ENCODE measurements at places on chromosomes 2 and 18. TPM values are rescaled to one million over a fixed set of nuclear protein-coding genes. Genes with fewer than 3 reads are reported as not detected.
A peak's percentile ranks its signal among the peaks of the same experiment; 100 is the strongest.

The GNLY gene
- 0.74 TPM for total RNA-seq

The OR6B3 gene
- total RNA-seq: not detected

The UGT1A4 gene
- 0.12 TPM for total RNA-seq

The EPC2 gene
- total RNA-seq: 19.6 TPM

The UGT1A9 gene
- total RNA-seq: not detected

The LANCL1 gene
- 61.5 TPM for total RNA-seq

The FEV gene
- total RNA-seq: not detected

The BMP10 gene
- total RNA-seq: not detected

DNA sequence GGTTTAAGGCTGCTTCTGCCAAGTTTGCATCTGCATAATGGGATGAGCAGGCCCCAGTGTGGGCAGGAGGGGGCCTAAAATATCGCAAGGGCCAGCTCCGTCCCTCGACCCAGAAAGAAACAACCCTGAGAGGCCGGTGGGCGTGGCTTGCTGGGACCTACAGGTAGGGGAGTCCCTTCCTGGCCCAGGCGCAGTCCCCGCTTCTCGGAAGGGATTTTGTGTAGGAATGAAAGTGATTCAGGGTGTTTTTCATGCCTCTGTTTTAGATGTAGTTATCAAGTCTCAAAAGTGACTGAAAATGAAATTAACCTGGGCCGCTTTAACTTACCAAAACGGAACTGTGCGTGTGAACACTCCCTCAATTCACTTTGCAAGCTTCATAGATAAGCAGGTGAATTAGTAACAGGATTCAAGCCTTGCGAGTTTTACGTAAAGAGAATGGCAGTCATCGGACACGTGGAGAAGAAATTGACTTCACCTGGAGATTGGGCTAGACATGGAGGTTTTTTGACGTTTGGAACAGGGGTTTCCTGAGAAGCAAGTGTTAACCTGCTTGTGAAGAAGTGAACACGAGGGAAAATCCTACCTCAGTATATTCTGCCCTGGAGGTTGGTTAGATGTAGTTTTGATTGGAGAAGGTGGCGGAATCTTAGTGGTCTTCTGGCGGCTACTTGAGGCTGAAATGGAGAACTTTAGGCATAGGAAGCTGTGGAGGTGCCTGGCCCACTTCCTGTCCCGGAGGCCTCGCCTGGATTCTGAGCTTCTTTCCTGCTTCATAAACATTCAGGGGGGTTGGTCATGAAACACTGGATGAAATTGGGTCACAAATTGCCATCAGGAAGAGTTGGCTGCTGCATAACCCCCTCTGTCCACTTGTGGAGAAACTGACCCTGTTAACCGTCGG is 1.7 kb downstream of the NCK2 start:
- H3K4me1 ChIP-seq: peaks cover 16% of the 10 kb centered on the region
- H3K4me3 ChIP-seq: peak overlapping the region; percentile 75
- no peak overlapping the region for H3K27ac ChIP-seq
- H3K27me3 ChIP-seq: no peaks in the 10 kb centered on the region
- H3K36me3 ChIP-seq: 0 out of 2 replicates have a peak, but pooled peaks cover 8% of the 10 kb centered on the region

GRCh38 chr2:121483846-121484245 is 46.8 kb upstream of the RNU4ATAC start:
- H3K27me3 ChIP-seq: no peaks in the 10 kb centered on the region
- H3K4me1 ChIP-seq: peaks cover 7% of the 10 kb centered on the region
- H3K27ac ChIP-seq: no peak overlapping the region

DNA sequence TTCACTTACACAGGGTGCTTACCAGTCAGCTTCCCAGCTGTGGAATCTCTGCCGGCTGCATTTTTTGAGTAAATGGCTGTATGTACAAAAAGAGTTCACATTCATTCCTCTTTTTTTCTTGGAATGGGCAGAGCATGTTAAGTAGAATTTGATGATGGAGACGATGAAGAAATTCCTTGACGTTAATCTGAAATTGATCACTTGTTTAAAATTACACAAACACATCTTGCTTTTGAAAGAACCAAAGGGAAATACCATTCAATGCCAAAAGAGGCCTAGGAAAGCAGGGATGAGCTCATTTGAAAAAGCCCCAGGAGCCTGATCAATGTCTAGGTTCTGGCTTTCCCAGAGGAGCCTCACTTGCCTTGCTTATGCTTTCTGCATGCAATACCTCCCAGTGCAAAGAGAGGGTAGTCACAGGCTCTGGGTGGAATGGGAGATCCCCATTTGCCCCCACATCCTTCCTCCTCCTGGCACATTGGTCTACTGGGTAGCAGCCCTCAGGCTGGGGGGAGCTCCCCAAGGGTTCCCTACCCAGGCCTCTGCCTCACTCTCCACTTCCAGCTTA is 12.3 kb upstream of the SMAD7 start:
- DNase-seq: no peak
- peaks cover 4% of the 10 kb centered on the region for H3K27me3 ChIP-seq
- no peak overlapping the region for H3K4me3 ChIP-seq

- no peak overlapping the region for H3K4me3 ChIP-seq
- no peaks in the 10 kb centered on the region for H3K36me3 ChIP-seq
- DNase-seq: no peak
- no peak overlapping the region for H3K27ac ChIP-seq
Observed at GRCh38 chr2:50391556-50391955, 640.4 kb downstream of the NRXN1 start.

- DNase-seq: no peak
- no peaks in the 10 kb centered on the region for H3K27me3 ChIP-seq
- no peaks in the 10 kb centered on the region for H3K36me3 ChIP-seq
- H3K4me3 ChIP-seq: no peak overlapping the region
- 0 out of 2 replicates have a peak, but pooled peaks cover 4% of the 10 kb centered on the region for H3K4me1 ChIP-seq
- no peak overlapping the region for H3K27ac ChIP-seq
Observed at GRCh38 chr2:168978461-168978861, 52.7 kb downstream of the ABCB11 start.

GRCh38 chr2:211103989-211104388 is 547.6 kb downstream of the CPS1 start:
- no peak overlapping the region for H3K27ac ChIP-seq
- no peaks in the 10 kb centered on the region for H3K27me3 ChIP-seq

DNA sequence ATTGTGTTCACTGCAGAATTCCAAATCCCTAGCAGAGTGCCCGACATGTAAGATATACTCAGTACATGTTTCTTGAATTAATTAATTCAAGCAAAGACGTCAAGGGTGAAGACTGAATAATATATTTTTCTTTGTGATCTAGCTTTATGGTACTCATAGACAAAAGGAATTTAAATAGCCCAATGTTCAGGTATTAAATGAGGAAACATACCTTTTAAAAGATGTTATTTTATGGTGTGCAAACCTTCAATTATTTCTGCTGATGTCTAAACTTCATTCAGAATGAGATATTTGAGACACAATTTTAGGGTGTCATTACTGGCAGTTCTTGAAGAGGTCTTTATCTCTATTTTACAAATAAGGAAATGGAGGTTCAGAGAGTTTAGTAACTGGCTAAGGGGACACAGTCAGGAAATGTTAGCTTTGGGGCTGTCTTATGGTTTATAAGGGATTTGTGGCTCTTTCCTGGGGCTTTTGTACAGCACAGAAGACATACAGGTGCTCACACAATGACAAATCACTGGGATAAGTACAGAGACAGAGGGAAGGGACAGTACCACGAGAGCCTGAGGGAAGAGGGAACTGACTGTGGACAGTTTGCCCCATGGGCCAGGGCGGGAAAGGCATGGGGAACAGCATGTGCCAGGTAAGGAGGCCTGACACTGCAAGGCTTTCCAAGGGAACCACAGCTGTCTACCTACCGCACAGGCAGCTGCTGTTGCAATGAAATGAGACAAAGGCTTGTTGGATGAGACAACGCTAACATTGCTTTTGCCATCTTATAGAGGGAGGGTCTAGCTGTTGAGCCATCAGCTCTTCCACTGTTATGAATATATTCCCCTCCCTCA is 155.3 kb downstream of the DDX1 start:
- H3K36me3 ChIP-seq: no peaks in the 10 kb centered on the region
- H3K4me1 ChIP-seq: no peaks in the 10 kb centered on the region
- no peak overlapping the region for H3K4me3 ChIP-seq
- no peaks in the 10 kb centered on the region for H3K27me3 ChIP-seq

- H3K4me3 ChIP-seq: no peak overlapping the region
- DNase-seq: no peak
- no peaks in the 10 kb centered on the region for H3K36me3 ChIP-seq
- no peak overlapping the region for H3K27ac ChIP-seq
- no peaks in the 10 kb centered on the region for H3K27me3 ChIP-seq
Observed at GRCh38 chr2:202196727-202197126, 41.7 kb downstream of the SUMO1 start.

- no peak overlapping the region for H3K27ac ChIP-seq
- H3K36me3 ChIP-seq: no peaks in the 10 kb centered on the region
- DNase-seq: no peak
- peaks cover 17% of the 10 kb centered on the region for H3K27me3 ChIP-seq
- peaks cover 10% of the 10 kb centered on the region for H3K4me1 ChIP-seq
Observed at GRCh38 chr2:239550357-239550756, 149.5 kb upstream of the HDAC4 start.

DNA sequence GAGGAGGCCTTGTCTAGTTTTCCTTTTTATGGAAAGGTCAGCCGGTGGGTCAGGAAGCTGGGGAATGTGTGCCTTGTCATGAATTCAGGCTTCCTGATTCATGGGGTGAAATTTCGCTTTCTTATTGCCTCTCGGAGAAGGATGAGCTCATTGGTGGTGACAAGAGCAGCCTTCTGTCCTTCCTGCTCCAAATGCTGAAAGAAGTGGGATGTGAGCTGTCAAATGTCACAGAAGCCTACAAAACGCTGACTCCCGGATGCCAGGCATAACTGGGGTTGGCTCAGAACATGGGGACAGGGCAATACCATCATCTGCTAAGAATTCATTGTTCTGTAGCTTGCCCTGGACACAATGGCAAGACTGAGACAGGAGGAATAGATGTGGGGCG is 55.8 kb upstream of the FAM136A start:
- no peaks in the 10 kb centered on the region for H3K27me3 ChIP-seq
- peaks cover 29% of the 10 kb centered on the region for H3K4me1 ChIP-seq
- no peaks in the 10 kb centered on the region for H3K36me3 ChIP-seq

DNA sequence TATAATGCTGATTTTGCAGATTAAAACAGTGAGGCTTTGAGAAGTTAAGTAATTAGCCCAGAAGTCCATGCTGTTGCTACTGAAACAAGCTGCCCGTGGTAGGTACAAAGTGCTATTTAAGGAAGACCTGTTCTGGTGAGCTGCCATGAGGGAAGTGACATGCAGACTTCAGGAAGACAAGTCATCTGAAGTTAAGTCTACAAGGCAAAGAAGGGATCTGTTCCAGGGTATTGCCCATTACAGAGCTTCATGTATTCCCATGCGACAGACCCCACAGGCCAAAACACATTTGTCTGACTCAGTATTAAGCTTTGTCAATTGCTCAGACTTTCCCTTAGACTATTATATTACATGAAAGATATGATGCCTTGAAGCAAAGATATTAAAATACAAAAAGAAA is 520.8 kb downstream of the FBXO15 start:
- H3K27ac ChIP-seq: no peak overlapping the region
- no peaks in the 10 kb centered on the region for H3K4me1 ChIP-seq
- H3K27me3 ChIP-seq: no peaks in the 10 kb centered on the region
- DNase-seq: no peak

- H3K36me3 ChIP-seq: no peaks in the 10 kb centered on the region
- DNase-seq: no peak
- H3K27ac ChIP-seq: no peak overlapping the region
- H3K27me3 ChIP-seq: peaks cover 10% of the 10 kb centered on the region
Observed at GRCh38 chr2:128454980-128455720, 136.5 kb upstream of the HS6ST1 start.

GRCh38 chr18:26536032-26536431 is 12.3 kb downstream of the KCTD1 start:
- H3K27ac ChIP-seq: peak overlapping the region; percentile 27
- H3K27me3 ChIP-seq: no peaks in the 10 kb centered on the region
- no peaks in the 10 kb centered on the region for H3K36me3 ChIP-seq
- peaks cover 29% of the 10 kb centered on the region for H3K4me1 ChIP-seq

DNA sequence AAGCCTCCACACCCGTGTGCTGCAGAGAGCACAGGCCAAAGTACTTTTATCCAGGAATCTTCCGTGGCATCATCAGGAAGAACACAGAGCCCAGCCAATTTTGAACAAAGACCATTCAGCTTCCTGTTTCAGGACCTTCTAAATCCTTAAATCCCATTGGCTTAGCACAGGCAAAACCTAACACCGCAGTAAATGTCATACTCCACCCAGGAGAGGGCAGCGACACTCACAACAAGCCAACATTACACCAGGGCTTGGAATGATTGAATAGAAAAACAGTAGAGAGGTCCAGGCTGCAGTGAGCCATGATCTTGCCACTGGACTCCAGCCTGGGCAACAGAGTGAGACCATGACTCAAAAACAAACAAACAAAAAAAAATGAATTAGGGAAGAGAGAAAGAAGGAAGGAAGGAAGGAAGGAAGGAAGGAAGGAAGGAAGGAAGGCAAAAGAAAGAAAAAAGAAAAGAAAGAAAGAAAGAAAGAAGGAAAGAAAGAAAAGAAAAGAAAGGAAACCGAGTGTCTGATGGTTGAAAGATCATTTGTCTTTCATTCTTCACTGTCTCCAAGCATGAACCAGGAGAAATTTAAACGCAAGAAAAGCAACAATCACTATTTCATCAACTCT is 144.6 kb upstream of the SATB2 start:
- no peaks in the 10 kb centered on the region for H3K36me3 ChIP-seq
- peak; percentile 59 for DNase-seq
- peaks cover 6% of the 10 kb centered on the region for H3K4me1 ChIP-seq
- H3K4me3 ChIP-seq: no peak overlapping the region
- H3K27ac ChIP-seq: no peak overlapping the region

DNA sequence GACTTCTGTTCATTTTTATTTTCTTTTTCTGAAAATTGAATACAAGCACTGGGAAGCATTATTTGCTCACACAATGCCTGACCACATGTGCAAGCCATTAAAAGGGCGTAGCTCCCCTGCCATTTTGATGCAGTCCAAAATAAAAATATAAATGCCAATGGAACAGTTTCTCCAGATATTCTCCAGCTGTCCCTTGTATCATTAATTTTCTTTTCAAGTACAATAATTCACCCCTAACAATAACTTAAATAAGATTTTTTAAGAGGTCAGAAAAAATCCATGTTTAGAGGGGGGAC is 168.0 kb downstream of the TMEFF2 start:
- no peak overlapping the region for H3K4me3 ChIP-seq
- no peaks in the 10 kb centered on the region for H3K36me3 ChIP-seq
- no peaks in the 10 kb centered on the region for H3K4me1 ChIP-seq
- DNase-seq: no peak

DNA sequence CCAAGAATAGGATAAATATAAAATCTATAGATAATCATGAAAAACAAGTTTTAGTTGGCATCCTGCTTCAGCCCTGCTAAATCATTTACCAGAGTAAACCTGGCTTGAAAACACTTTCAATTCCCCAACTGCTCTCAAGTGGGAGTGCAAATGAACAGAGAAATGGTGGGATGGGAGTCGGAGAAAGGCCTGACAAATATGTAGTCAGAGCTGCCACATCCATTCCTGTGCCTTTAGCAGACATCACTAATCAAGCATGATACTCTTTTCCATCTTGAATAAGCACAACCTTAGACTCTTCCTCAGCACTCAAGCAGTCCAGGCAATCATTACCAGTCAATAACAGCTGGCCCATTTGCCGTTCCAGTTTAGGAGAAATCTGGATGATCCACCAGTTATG is 101.3 kb downstream of the ANKRD44 start:
- no peak for DNase-seq
- H3K4me1 ChIP-seq: no peaks in the 10 kb centered on the region
- H3K36me3 ChIP-seq: no peaks in the 10 kb centered on the region
- no peak overlapping the region for H3K27ac ChIP-seq
- H3K4me3 ChIP-seq: no peak overlapping the region

GRCh38 chr2:73175663-73176204 is 26.6 kb upstream of the NOTO start:
- H3K36me3 ChIP-seq: no peaks in the 10 kb centered on the region
- no peak overlapping the region for H3K4me3 ChIP-seq
- peaks cover 14% of the 10 kb centered on the region for H3K4me1 ChIP-seq
- DNase-seq: no peak
- H3K27me3 ChIP-seq: no peaks in the 10 kb centered on the region

GRCh38 chr2:230258483-230258882 is 32.9 kb downstream of the SP140 start:
- H3K4me3 ChIP-seq: no peak overlapping the region
- DNase-seq: no peak
- H3K27me3 ChIP-seq: no peaks in the 10 kb centered on the region
- no peaks in the 10 kb centered on the region for H3K4me1 ChIP-seq

Data from HCT116 (cell line).